ENCODE measurements at places on chromosomes 1 and 21.

GRCh38 chr1:43243299-43243698 lies 26.5 kb upstream of the TMEM125 start:
- DNase-seq, result no peak

DNA sequence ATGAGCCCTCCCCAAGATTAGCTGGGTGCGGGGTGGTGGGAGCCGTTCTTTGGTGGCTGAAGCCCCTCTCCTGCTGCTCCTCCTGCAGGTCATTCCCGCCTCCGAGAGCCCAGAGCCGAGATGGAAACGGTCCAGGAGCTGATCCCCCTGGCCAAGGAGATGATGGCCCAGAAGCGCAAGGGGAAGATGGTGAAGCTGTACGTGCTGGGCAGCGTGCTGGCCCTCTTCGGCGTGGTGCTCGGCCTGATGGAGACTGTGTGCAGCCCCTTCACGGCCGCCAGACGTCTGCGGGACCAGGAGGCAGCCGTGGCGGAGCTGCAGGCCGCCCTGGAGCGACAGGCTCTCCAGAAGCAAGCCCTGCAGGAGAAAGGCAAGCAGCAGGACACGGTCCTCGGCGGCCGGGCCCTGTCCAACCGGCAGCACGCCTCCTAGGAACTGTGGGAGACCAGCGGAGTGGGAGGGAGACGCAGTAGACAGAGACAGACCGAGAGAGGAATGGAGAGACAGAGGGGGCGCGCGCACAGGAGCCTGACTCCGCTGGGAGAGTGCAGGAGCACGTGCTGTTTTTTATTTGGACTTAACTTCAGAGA lies 448 bp downstream of the G0S2 start:
- no peak for DNase-seq

- DNase-seq, result no peak
These were observed 1.5 kb downstream of the GSTM4 start for GRCh38 chr1:109657395-109657794.

DNA sequence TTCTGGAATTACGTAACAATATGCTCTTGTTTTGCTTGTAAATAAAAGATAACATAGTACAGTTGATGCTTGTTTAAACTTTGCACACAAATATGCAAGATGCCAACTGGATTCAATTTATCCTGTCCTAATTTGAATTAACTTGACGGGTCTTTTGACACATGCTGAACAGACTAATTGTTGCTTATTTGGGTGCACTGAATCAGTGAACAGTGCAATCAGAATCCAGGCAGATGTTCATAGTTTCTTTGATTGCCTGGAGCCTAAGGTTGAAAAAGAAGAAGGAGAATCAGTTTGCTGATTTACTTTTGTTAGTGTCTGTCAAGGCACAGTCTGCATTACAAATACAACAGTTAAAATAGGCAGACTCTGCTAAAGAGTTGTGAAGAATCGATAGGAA lies 307.9 kb downstream of the COL11A1 start:
- DNase-seq, result no peak

- no peak for DNase-seq
These were observed 449 bp downstream of the EPS15 start for GRCh38 chr1:51518586-51519047.

DNA sequence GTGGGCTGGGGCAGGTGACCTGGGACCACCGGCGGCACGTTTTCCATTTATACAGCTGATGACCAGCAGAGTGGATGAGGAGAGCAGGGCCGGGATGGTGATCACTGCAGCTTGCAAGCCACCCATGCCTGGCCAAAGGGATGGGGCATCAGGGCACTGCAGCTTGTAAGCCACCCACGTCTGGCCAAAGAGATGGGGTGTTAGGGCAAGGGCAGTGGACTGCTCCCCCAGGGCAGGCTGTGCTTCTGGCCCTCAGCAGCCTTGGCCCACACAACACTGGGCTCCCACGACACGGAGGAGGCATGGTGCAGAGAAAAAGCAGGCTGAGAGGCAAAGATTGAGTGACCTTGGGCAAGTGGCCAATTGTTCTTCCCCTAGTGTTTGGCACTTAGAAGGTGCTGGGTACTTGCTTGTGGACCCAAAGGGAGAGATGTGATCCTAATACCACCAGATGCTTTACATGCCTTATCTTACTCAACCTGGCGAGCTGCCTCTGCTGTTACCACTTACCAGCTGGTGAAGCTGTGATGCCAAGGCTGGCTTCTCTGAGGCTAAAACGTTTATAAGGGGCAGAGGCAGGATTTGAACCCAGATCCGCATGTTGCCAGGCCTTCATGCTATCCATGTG lies 48.3 kb downstream of the TRIM62 start:
- DNase-seq, result no peak

DNA sequence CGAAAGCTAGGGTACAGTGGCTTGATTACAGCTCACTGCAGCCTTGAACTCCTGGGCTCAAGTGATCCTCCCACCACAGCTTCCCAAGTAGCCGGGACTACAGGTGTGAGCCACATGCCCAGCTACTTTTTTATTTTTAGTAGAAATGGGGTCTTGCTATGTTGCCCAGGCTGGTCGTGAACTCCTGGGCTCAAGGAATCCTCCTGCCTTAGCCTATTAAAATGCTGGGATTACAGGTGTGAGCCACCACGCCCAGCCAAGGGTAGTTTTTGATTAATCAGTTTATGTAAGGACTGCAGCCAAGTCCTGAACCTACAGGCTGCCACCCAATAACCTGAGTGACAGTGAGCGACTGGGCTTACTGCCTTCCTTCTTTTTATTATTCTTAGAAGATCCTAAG lies 88.3 kb downstream of the PIK3R3 start:
- no peak for DNase-seq
